ENCODE measurements at places on chromosomes 12 and 14.

DNA sequence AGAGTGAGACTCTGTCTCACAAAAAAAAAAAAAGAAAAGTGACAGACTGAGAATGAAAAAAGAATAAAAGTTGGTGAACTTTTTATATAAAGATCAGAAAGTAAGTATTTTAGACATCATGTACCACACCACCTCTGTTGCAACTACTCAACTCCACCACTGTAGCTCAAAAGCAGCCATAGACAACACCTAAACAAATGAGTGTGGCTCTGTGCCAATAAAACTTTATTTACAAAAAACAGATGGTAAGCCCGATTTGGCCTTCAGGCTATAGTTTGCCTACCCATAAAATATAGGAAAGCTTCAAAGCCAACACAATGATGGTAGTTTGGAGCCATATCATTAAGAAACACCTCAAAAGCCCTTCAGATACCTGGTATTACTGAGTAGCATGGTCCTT is 154.5 kb upstream of the FOXN3 start:
- DNase-seq = no peak

DNA sequence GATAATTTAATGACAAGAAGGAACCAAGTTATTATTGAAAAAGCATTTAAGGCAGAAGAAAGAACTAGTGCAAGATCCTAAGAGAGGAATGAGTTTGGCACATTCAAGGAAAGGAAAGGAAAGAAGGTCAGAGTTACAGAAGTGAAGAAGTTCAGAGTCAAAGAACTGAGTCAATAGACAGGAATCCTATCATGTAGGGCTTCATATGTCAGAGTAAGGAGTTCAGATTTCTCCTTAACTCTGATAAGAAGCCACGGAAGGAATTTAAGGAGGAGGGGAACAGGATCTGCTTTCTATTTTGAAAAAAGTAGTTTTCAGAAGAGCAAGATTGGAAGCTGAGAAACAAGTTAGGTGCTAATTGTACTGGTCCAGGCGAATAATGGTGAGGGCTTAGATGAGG is 223.1 kb upstream of the FOXN3 start:
- DNase-seq = no peak

DNA sequence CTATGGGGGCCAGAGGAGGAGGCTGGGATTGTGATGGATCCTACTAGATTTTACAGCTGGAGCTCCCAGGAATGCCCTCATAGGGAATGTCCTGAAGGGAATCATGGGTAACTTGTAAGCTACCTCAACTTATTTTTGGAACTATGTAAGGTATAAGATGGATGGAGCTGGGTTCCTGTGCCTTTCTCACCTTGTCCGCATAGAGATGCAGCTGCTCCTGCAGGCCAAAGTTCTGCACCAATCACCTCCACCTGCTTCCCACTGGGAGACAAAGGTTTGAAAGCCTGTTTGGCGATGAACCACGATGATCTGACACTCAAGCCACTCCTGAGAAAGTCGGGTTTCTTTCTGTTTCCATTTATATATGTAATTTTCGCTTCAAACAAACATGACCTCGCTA is 648 bp upstream of the AKAP5 start:
- no peak for DNase-seq

GRCh38 chr12:51589060-51589459 is 2.0 kb upstream of the SCN8A start:
- DNase-seq = no peak

DNA sequence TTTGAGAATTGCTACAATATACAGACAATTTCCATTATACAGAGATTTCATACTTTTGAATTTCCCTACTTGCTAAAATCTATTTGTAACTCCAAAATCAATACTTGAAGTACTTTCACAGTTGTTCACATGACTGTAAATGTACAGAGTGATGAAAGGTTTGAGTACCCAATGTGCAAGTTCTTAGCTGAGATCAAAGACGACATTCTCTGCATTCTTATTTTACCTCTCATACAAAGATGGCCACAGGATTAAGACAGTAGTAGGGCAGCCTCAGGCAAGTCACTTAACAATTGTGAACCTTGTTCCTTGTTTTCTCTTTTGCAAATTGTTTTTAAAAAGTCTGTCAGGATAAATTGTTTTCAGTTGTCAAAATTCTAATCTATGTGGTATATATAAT is 255.9 kb upstream of the KITLG start:
- DNase-seq = no peak
